ENCODE measurements at places on chromosomes 1 and 21.

GRCh38 chr1:183619781-183620180 is 15.8 kb downstream of the ARPC5 start:
- no peak for DNase-seq

- DNase-seq = no peak
Observed at GRCh38 chr21:16577975-16578374, 848.2 kb downstream of the USP25 start.

DNA sequence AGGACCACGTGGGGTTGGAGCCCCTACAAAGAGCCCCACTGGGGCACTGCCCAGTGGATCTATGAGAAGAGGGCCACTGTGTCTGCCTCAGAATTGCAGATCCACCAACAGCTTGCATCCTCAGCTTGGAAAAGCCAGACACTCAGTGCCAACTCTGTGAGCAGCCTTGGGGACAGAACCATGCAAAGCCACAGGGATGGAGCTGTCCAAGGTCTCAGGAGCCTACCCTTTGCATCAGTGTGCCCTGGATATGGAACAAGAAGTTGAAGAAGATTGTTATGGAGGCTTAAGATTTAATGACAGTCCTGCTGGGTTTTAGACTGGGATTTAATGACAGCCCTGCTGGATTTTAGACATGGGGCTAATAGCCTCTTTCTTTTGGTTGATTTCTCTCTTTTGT is 1670.9 kb downstream of the PLA2G4A start:
- no peak for DNase-seq

DNA sequence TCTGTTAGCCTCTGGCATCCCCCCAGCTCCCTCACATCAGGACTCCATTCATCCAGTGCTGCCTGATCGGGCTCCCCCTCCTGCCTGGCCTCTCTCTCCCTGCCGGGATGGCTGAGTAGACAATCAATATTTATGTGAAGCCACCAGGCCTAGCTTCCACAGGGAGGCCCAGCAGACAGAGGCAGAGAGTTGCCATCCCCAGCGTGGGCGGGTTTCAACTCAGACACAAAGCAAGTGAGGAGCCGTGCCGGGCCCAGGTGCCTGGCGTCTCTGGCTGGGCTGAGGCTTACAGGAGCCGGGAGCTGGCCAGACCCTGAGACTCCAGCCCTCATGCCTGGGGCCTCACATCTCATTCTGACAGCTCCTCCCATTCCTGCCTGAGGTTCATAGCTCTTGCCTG is 34.5 kb upstream of the ATP2B4 start:
- DNase-seq = no peak

- DNase-seq = no peak
Observed at GRCh38 chr1:156858555-156858956, 361 bp downstream of the INSRR start.

GRCh38 chr1:108661030-108661609 is at the start of gene HENMT1:
Gene HENMT1, minus strand, starts transcription at chr1:108661093. Its CDS starts 1,209 bp downstream, at chr1:108659884.
- peak; percentile 29 for DNase-seq

DNA sequence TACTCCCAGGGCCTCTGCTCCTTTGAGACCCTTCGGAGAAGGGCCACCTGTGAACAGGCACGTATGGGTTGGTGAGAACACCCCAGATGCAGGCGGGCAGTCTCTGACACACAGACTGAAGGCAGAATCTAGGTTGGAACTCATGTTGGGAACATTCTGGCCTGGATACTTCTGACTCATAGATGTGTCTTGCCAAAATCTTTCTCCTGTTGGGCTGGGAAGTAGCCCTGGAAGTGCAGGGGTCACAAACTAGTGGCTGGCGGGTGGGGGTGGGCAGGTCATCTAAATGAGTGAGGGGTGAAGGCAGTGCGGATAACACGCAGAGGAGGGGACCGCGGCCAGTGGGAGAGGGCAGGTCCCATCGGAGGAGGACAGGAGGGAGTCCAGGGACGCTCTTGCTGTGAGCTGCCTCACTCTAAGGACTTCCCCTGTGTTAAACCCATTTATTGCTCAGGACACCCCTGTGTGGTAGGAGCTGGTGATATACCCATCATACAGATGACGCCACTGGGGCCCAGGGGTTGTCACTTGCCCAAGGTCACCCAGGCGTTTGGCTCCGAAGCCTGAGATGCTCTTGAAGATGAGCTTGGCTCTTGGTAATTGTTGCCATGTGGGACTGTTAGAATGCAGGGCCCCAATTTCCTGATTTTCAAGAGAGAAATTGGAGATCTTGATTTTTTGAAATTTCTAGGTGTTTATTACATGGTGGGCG is 181.0 kb downstream of the PTPRU start:
- DNase-seq = no peak

GRCh38 chr1:201528631-201529252 is 10.2 kb upstream of the NAV1 start:
- DNase-seq = no peak

- no peak for DNase-seq
Observed at GRCh38 chr1:42392255-42392654, 11.7 kb downstream of the RIMKLA start.

DNA sequence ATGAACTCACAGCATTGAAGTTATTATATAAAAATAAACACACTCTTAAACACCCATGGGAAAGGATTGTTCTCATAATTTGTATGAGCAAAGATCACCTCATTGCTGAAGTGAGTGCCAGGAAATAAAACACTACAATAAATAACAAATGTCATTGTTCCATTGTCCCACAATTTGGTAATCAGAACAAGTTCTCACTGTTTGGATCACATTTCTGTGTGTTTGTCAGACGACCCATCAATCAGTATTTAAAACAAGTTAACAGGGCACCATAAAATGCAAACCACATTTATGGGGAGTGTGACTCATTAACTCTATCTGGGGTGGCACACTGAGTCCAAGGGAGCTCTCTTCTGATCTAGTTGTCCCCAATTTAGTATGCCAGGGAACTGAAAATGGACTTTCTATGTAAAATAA is 124.5 kb downstream of the PTPRC start:
- no peak for DNase-seq

GRCh38 chr1:183512450-183512849 is 40.2 kb downstream of the SMG7 start:
- DNase-seq = no peak

- DNase-seq = no peak
Observed at GRCh38 chr1:154772606-154773506, 97.2 kb downstream of the KCNN3 start.

- no peak for DNase-seq
Observed at GRCh38 chr1:23908453-23909341, 4.5 kb downstream of the CNR2 start.

GRCh38 chr1:203174324-203174985 is 1.2 kb downstream of the MYBPH start:
- DNase-seq = no peak

GRCh38 chr1:85609976-85610375 is 29.4 kb downstream of the CCN1 start:
- DNase-seq = no peak

GRCh38 chr1:180994262-180994661 is 28.4 kb downstream of the STX6 start:
- DNase-seq = no peak

GRCh38 chr1:232413674-232414073 is 216.3 kb downstream of the SIPA1L2 start:
- no peak for DNase-seq

GRCh38 chr1:211480941-211481545 is 10.9 kb downstream of the RD3 start:
- no peak for DNase-seq

- DNase-seq = peak; percentile 73
Observed at GRCh38 chr1:115595279-115596079, 46.3 kb upstream of the VANGL1 start.

- no peak for DNase-seq
Observed at GRCh38 chr1:65264197-65264929, 45.0 kb upstream of the DNAJC6 start.

- DNase-seq = no peak
Observed at GRCh38 chr1:8646189-8646588, 171.3 kb downstream of the RERE start.

GRCh38 chr1:10696977-10697376 is 99.5 kb downstream of the CASZ1 start:
- no peak for DNase-seq

DNA sequence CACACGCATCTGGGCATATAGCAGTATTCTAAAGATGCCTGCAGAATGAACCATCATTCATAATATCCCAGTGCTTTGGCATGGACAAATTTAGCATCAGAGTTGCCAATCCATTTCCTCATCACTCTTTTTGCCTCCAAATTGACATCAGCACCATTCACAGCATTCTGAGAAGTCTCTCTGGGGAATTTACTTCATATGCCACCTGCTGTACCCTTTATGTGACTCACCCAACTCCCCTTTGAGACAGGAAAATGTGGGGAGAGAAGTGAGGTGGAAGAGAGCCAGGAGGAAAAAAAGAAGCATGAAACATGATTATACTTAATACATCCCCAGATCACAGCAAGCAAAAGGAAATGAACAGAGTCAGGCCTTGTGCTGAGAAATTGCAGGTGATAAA is 37.4 kb downstream of the RAB3B start:
- DNase-seq = no peak

DNA sequence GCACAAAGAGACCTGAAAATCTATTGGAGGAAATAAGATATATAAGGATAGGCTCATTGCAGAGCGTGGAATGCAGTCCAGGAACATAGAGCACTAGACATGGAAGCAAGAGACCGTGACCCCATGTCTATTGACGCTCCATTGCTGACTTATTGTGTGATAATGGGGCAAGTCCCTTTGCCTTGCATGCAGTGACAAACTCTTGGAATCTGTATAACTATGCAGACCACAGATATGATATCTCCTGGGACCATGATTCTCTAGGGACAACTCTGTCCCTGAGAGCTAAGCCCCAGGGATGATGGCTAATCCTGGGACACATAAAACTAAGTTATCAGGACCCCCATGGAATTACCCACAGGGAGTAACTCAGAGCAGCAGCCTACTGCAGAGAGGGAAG is 73.1 kb upstream of the PRDX6 start:
- no peak for DNase-seq

DNA sequence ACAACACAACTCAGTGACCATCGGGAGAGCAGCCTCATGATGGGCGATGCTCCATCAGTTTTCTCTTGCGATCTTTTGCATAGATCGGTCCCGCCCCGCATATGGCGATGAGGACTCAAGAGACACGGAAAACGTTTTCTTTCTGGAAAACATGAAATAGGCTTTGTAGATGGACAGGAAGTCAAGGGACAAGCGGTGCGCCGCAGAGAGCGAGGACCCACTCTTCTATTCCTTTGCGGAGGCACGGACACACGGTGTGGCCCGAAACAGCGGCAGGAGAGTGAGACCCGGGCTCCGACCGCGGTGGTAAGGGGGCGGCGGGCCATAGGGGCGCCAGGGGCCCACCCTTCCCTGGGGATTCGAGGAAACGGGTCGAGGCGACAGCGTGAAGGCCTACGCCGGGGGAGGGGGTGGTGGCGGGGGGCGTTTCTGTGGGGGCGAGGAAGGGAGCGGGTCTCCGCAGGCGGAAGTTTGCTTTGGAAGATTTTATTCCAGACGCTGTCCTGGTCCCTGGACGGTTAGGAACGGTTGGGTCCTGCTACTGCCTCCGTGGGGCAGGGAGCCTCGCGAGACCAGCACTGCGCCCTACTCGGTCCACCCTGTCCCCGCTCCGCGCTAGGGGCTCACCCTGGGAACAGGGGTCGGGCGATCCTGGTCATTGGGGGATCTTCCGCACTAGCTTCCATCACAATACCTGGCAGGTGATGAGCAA is 796 bp upstream of the TDRKH start:
- no peak for DNase-seq

DNA sequence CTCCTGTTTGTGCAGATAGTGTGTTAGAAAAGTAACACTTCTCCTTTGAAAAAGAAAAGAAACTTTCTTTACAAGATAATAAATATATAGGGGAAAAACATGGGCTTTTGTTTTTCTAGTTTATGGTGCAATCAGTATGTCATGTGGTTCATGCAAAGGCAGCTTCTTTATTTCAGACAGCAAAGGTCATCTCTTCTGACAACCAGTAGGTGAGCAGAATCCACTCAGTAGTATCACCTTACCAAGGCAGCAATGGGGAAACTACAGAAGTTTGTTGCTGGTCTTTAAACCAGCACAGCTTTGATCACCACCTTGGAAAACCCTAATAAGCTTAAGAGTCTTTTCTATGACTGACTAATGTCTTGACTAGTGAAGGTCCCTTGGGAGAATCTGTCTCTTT is 13.0 kb upstream of the SAMSN1 start:
- no peak for DNase-seq

- no peak for DNase-seq
Observed at GRCh38 chr1:26907071-26907917, 6.5 kb downstream of the NR0B2 start.

GRCh38 chr1:230160957-230161771 is 94.1 kb downstream of the GALNT2 start:
- DNase-seq = no peak

GRCh38 chr1:202856014-202856413 is 32.9 kb downstream of the RABIF start:
- no peak for DNase-seq

GRCh38 chr1:38403667-38404066 is 357.1 kb upstream of the POU3F1 start:
- no peak for DNase-seq

DNA sequence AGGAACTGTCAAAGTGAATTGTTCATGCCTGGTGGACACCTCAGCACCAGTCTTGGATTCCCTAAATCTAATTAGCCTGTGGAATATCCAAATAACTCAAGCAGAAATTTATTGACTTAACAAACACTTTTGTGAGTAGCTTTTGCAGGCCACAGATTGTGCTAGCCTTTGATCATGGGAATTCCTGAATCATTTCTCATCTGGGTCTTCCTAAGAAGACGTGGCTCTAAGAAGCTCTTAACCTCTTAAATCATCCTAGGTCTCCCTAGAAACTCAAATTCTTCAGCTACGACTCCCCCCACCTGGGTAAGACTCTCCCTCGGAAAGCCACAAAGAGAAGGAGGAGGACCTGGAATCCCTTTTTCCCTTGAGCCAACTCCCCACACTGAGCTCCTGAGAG is 53.8 kb upstream of the PSEN2 start:
- DNase-seq = no peak

DNA sequence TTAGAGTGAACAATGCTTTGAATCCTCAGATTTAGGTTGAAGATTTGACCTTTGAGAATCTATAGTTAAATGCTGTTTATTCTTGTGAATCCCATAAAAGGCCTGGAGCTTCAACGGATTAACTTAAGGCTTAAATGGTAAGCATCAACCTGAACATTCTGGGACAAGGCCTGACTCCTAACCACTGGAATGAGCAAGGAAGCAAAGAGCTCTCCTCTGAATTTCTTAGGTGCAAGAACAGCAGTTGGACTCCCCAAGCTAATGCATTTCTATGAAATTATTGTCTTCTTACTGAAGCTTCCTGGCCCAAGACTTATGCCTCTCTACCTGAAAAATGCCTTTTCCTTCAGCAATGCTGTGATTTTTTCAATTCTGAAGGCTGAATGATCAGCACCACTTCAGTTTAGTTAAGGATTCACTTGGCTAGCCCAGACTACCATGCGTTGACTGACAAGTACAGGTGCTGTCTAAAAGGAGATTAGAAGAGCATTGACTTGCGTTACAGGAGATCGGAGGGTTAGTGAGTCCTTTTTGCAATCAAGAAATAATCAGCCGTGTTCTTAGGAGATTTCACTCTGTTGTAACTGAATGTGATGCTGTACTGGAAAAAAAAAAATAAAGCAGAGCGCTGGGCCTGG is 178.5 kb downstream of the ZC3H11B start:
- DNase-seq = no peak
